Uterus (tissue), 4 donors: ENCODE measurements at places on chromosomes 7 and 10. TPM values are rescaled to one million over a fixed set of nuclear protein-coding genes. Genes with fewer than 3 reads are reported as not detected.

DNA sequence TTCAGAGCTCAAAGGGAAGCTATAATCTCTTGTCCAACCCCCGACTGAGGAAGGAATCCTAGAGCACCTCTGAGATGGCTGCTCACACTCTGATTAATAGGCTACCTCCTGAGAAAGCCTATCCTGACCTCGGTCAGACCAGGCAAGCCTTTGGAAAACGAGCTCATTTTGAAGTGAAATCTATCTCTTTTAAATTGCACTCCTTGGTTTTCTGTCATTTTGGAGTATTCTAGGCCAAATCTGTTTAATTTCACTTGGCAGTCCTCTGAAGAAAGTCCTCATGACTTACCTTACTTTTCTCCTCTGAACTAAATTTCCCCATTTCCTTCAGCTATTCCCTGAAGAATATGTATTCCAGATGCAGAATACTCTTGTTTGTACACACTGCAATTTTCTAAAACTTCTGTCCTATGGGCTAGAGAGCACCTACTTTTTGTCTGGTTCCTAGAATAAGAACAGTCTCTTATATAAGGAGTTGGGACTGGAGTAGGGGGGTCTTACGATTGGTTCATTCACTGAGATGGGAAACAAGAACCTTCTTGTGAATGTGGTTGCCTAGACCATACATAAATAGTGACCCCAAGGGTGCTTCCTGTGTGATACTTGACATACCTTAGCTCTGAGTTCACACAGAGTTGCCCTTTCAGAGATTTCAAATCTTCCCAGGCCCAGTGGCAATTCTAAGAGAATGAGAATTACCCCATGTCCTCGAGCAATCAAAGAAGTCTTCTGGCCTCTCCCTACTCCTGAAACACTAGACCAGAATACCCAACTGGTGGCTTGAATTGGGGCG, 31.9 kb upstream of the HPS1 start:
- H3K36me3 ChIP-seq, result no peaks in the 10 kb centered on the region
- no peak overlapping the region for H3K4me3 ChIP-seq
- DNase-seq, result no peak

Gene GOT1
- total RNA-seq, result 26.6 TPM

DNA sequence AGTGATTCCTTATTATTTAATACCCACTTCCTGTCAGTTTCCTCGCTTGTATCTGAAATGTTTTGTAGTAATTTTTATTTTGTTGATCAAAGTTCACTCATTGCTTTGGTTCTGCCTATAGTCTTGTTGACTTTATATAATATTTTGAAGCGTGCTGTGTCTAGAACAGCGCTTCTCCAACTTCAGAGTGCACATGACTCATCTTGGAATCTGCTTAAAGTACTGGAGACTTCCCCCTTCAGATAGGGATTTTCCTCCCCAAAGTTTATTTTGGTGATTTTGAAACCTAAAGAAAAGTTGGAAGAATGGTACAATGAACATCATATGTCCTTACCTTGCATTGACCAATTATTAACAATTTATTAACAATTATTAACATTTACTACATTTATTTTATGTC, 5.8 kb downstream of the COMTD1 start:
- DNase-seq, result no peak
- H3K36me3 ChIP-seq, result no peaks in the 10 kb centered on the region
- H3K4me1 ChIP-seq, result peaks cover 14% of the 10 kb centered on the region

Gene EPC1
- 61.0 TPM for total RNA-seq

Gene CHCHD1
- total RNA-seq, result 7.9 TPM

Gene SIRT1
- total RNA-seq, result 9.5 TPM

Gene VSTM2A
- total RNA-seq, result not detected

Gene SHTN1
- 19.6 TPM for total RNA-seq
